ENCODE measurements at places on chromosomes 3 and 15.

GRCh38 chr3:17077606-17078005 is 192.9 kb downstream of the PLCL2 start:
- no peak for DNase-seq

DNA sequence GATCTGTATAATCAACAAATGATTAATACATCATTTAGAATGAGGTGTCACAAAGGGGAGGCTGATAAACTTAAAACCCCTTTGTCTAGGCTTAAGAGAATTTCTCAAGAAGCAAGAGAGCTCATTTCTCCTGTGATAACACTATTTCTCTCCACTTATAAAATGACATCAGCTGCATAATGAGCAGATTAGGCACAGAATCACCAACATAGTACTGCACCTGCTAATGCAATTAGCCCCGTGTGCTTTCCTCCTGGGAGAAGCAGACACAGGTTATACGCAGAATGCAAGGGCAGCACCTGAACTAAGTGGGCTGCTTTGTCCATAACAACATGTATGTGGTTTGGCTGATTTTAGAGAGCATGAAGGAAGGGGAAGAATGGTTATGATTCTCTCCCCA is 515.3 kb upstream of the CFAP20DC start:
- no peak for DNase-seq

DNA sequence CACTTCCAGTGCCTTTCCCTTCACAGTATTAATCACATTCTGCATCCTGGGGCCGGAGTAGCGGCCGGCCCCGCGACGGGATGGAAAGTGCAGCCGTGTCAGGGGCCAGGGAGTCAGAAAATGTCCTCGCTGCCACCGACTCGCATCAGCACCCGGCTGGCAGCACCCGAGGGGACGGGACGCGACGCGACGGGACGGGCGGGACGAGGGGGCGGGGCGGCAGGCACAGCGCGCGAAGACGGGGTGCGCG is 353 bp downstream of the ATG3 start:
- no peak for DNase-seq

DNA sequence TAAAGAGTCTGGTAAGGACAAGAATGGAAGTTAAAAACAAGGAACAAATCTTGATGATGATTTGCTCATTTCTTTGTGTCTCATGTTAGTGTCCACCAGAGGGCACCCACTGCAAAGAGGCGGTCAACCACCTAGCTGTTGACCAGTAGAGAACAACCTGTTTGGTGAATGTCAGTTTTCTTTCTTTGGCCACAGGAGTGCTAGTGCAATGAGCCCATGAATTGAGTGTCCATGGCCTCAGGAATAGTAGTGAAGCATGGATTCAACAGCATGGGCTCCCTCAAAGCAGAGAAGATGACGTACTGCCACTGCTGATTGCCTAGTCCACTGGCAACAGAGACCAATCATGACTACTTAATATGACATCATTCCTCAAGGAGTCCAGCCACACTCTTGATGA is 10.7 kb upstream of the CNTN6 start:
- no peak for DNase-seq

GRCh38 chr3:185595526-185595925 is 9.4 kb downstream of the SENP2 start:
- no peak for DNase-seq

DNA sequence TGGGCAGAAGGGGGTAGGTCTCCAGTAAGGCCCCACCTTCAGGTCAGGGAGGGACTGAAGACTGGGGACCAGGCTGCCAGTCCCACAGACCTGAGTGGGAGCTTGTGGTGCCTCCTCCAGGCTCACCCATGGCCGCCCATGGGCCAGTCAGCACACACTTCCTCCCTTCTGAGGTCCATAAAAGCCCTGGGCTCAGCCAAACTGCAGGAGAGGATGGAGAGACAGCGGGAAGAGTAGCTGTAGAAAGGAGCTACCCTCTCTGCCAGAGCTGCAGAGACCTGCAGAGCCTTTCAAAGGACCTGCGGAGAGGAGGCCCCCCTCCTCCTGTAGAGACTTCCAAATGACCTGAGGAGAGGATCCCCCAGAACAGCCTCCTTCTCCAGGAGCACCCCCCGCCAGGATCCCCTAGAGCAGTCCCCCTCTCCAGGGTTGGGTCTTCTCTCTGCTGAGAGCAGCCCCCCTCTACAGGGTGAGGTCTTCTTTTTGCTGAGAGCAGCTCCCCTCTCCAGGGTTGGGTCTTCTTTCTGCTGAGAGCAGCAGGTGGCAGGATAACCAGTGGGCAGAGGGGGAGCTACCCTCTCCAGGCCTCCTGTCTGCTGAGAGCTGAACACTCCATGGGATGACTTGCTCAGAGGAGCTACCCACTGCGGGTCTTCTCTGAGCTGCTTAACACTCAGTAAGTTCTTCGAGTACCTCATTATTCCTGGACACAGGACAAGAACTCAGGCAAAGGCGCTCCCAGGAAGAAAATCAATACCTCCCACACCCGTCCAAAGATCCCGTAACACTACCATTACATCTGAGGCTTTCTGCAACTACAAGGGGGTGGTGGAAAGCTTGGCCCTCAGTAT is 5.0 kb upstream of the SKIC8 start:
- no peak for DNase-seq

GRCh38 chr3:170799009-170799408 is 71.0 kb downstream of the RPL22L1 start:
- DNase-seq: no peak

GRCh38 chr3:179309225-179310078 is 13.4 kb upstream of the ZNF639 start:
- DNase-seq: no peak

DNA sequence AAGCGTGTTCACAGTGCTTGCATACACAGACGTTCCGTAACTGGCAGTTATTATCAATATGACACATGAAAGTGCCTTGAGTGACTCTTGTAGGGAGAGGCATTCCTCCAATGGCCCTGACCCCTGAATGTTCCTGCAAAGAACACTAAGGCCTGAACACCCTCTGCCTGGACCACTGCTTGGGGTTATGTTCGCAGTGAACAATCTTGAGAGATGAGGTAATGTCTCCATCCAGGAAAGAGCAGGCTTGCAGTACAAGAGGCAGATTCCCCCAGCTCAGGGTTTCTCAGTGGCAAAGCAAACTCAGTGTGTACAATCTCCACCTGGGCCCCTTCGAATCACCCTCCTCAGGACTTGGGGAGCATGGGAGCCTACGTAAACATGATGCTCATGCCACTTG is 324.6 kb downstream of the MAGI1 start:
- no peak for DNase-seq

DNA sequence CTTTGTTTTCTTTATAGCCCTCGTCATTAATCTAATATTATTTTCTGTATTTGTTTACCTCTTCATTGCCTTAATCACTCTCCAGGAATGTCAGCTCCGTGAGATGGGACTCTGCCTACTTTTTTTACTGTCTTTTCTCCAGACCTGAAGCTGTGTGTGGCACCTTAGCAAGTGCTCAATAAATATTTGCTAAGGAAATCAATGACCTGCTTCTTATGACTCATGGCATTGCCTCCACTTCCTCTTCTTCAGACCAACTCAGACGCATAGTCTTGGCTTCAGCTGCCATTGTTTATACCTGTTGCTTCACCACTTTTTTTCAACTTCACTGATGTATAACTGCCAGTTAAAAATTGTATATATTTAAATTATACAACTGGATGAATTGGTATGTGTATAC is 218.5 kb upstream of the CMC1 start:
- no peak for DNase-seq

- no peak for DNase-seq
Measured at GRCh38 chr3:157063926-157064325, 96.0 kb downstream of the CCNL1 start.

DNA sequence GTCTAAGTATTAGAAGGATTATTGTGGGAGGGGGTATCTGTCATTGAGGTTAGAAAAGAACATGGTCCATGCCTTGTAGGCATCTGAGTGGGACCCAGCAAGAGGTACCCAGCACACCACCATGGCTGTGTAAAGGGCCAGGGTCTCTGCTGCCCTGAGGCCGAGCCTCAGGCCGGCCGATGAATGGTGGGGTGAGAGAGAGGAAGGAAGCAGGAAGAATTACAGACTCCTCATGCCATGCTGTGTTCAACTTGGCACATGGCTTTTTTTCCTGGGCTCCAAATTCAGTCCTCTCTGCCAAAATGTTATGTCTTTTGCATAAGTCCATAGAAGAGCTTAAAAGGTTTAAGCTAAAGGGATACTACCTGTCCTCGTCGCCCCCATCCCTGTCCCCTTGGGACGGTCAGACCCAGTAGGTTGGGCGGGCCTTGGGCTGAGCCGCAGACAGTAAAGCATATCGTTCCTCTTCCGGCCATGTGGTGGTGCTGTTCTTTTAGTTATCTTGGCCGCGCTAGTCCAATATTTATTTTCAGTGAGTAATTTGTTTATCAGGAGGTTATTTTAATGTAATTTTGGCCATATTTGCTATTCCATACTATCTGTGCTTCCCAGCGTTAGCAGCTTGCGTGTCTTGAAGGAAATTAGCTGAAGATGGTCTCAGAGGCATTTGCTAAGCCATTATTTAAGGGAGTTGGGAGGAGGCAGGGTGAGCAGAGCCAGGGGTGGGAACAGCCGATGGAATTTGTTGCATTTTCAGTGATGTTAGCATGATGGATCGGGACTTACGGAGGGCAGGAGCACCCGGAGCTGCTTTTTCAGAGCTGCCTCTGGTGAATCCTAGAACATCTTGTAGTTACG is 152.4 kb downstream of the AGBL1 start:
- DNase-seq: peak; percentile 4

DNA sequence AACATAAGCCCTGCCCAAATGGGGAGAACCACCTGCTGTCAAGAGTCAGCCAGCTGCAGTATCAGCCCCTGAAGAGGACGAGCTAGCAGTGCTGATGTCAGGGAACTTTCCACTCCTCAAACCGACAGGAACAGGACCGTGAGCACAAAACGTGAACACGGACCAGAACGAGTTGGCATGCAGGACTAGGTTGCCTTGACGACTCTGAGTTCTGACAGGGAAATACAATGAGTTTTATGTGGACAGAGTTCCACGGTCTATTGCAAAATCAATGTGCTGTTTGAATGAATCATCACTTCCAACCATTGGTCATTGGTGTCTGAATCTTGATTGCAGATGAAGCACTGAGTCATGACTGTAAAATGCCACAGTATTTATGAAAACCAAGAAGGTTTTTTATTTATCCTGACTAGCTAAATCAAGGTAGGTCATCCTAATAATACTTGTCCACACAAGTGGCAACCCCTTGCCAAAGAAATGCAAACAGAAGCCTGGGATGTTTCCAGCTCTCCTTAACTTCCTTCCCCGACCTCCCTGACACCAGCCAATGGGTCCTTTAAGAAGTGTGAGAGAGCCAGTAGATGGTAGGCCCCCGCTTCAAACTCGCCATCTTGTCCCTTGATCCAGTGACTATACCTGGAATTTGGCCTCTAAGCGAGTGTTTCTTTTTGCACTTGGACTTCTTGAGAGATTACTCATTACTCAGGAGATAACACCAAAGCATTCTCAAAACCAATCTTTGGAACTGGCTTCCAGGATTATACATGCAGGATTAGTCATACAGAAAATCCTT is 119.6 kb downstream of the ASB7 start:
- peak; percentile 6 for DNase-seq

DNA sequence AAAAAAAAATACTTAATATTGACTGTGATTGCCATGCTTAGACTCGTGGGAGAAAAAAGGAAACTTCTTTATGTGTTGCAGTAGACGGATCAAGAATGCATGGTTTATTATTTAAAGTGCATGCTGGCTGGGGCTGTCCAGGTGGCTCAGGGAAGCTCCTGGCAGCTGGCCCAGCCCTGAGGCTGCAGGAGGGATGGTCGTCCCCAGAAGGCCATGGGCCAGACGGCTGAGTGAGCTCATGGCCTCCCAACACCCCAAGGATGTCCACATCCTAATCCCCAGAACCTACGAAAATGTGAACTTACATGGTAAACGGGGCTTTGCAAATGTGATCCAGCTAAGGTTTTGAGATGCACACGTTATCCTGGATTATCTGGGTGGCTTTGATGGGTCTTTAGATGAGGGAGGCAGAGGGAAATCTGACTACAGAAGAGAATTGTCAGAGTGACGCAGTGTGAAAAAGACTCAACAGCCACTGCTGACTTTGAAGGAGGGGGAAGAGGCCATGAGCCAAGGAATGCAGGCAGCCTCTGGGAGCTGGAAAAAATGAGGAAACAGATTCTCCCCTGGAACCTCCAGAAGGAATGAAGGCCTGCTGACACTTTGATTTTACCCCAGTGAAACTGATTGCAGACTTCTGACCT is 29.8 kb downstream of the ADAMTS17 start:
- DNase-seq: no peak

DNA sequence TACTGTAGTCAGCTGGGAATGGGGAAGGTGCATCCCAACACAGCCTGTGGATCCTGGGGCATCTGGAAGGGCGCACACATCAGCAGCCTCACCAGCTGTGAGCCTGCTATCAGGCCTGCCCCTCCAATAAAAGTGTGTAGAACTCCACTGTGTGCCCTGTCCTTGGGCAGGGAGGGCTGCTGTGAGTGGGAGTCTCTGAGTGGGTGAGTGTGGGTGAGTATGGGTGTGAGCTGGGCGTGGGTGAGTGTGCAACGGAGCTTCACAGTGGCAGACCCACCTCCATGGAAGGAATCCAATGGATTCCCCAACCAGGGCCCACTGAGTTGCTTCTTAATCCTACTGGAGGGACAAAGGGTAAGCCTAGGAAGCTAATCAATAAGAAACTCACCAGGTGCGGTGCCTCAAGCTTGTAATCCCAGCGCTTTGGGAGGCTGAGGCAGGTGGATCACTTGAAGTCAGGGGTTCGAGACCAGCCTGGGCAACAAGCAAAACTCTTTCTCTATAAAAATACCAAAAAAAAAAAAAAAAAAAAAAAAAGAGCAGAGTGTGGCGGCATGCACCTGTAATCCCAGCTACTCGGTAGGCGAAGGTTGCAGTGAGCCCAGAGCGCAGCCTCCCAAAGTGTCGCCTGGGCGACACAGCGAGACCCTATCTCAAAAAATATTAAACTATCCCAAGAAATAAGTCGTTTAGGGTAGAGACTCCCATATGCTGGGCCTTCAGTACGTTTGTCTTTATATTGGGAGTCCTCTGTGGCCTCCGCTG is 555 bp upstream of the RCCD1 start:
- no peak for DNase-seq

DNA sequence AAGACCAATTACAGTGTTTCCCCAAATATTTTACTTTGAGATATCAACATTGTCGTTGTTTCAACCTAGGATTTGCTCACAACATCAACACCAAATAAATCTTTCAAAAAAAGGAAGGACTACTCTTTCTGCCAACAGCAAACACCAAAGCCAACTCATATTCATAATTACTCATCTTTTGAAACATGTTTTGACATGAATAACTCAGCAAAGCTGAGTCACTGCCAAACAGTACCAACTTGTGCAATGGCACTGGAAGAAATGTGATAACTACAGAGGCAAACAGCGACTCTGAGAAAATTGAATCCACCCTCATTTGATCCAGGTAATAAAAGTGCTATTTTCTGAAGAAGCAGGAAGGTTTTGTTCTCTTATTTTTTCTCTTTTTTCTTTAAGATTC is 67.2 kb downstream of the PEX5L start:
- no peak for DNase-seq
